Activated naive CD4-positive, alpha-beta T cell treated with anti-CD3 and anti-CD28 coated beads, Interleukin-2, amount 50 U/mL, for 72 hours (primary cell): ENCODE measurements at places on chromosomes 7 and 10. TPM values are rescaled to one million over a fixed set of nuclear protein-coding genes. Genes with fewer than 3 reads are reported as not detected.

SUGCT gene
- total RNA-seq = 1.8 TPM

C10orf62 gene
- not detected for total RNA-seq

NKX2-3 gene
- not detected for total RNA-seq

XRCC2 gene
- total RNA-seq = 11.5 TPM

CALHM1 gene
- not detected for total RNA-seq

FUOM gene
- 24.2 TPM for total RNA-seq

ADCYAP1R1 gene
- total RNA-seq = not detected

NEBL gene
- 3.0 TPM for total RNA-seq

PRR15 gene
- total RNA-seq = not detected

TNKS2 gene
- 41.6 TPM for total RNA-seq

SPDYE2 gene
- not detected for total RNA-seq

PARD3 gene
- total RNA-seq = 2.7 TPM

SKIDA1 gene
- total RNA-seq = 0.54 TPM

PCBD1 gene
- 22.3 TPM for total RNA-seq

KCNMA1 gene
- not detected for total RNA-seq

HHEX gene
- total RNA-seq = 0.46 TPM

ACADSB gene
- total RNA-seq = 25.1 TPM

FAM131B gene
- 0.77 TPM for total RNA-seq

NRCAM gene
- 0.80 TPM for total RNA-seq
